ENCODE measurements at places on chromosomes 16 and 17. TPM values are rescaled to one million over a fixed set of nuclear protein-coding genes. Genes with fewer than 3 reads are reported as not detected.

DNA sequence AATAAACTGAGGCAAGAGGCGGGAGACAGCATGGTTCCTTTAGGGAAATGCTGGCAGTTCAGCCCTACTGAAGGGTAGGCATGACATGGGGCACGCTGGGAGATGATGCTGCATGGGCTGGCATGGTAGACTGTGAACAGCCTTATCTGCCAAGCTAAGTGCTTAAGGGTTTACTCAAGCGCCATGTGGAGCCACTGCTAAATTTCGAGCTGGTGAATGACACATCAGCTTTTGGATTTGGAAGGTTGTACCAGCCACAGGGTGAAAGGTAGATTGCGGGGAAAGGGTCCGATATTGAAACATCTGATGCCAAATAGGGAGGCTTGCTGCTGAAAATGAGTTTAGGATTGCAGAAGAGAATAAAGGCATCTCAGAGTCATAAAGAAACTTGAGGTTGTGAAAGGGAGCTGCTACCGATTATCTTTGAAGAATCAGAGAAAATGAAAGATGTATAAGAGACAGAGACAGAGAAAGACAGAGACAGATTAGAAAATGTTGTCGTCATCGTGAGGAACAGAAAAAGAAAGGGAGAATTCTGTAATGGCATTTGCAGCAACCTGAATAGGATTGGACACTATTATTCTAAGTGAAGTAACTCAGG, 16.3 kb downstream of the PIK3R5 start:
- no peak for DNase-seq

DNA sequence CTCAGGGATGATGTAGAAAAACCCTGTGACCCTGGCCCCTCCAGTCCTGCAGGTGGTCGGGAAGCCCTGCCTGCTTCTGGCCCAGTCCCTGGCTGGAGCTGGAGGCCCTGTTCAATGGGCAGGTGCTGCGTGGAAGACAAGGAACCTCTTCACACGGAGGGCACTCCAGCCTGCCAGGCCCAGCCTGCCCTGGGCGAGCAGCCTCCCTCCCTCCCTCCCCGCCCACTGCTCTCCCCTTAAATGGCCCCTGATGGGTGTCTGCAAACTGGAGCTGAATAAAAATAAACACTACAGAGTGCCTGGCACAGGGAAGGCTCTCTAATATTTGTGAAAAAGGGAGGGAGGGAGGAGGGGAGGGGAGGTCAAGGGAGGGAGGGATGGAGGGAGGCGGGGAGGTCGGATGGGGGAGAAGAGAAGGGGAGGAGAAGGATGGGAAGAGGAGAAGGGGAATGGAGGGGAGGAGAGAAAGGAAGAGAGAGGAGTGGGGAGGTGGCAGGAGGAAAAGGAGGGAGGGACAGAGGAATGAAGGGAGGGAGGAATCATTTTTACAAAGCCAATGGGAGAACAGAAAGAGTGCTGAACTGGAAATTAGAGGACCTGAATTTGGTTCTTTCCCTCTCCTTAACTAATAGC, 222.8 kb upstream of the TNRC6C start:
- peak; percentile 64 for DNase-seq

GRCh38 chr16:30728899-30729672, 19.1 kb upstream of the PHKG2 start:
- peak; percentile 83 for DNase-seq

- no peak for DNase-seq
Measured at GRCh38 chr17:31369266-31369665, 22.2 kb upstream of the RAB11FIP4 start.

- no peak for DNase-seq
Measured at GRCh38 chr16:4002121-4002520, 114.1 kb downstream of the ADCY9 start.

DNA sequence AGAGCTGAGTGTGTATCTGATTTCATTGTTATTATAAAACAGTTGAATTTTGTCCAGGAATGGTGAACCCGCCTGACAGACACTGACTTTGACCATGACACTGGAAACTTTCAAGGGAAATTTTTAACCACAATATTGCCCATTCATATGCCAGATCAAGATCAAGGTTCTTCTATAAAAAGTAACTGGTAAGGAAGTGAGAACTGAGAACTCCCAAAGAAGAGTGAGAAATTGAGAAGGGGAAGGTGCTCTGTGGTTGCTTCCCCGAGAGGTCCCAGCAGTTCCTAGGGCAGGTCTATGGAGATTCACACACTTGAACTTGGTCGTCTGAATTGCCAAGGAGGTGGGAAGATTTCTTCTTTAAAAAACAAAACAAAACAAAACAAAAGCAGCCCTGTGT, 27.3 kb downstream of the SLC6A4 start:
- no peak for DNase-seq

- no peak for DNase-seq
Measured at GRCh38 chr17:42475835-42476234, 17.2 kb downstream of the ATP6V0A1 start.

- no peak for DNase-seq
Measured at GRCh38 chr17:36198831-36199465, 2.4 kb upstream of the CCL3L1 start.

DNA sequence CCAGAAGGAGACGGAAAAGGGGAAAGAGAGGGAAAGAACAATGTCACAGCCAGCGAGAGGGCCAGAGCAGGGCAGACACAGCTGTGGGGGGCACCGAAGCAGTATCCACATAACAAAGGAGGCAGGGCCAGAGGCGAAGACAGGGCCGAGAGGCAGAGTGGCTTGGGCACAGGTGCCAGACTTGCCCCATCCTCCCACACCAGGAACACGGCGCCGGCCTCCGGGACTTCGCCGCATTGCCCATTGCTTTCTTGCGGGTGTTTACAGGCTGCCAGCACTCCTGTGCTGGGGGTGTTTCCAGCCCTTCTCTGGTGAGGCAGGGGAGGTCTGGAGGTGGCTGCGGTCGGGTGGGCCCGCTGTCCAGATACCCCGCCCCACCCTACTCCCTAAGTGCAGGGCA, 78.0 kb downstream of the ENGASE start:
- DNase-seq = no peak

GRCh38 chr16:46826631-46827030, 4.3 kb downstream of the C16orf87 start:
- DNase-seq = no peak

DNA sequence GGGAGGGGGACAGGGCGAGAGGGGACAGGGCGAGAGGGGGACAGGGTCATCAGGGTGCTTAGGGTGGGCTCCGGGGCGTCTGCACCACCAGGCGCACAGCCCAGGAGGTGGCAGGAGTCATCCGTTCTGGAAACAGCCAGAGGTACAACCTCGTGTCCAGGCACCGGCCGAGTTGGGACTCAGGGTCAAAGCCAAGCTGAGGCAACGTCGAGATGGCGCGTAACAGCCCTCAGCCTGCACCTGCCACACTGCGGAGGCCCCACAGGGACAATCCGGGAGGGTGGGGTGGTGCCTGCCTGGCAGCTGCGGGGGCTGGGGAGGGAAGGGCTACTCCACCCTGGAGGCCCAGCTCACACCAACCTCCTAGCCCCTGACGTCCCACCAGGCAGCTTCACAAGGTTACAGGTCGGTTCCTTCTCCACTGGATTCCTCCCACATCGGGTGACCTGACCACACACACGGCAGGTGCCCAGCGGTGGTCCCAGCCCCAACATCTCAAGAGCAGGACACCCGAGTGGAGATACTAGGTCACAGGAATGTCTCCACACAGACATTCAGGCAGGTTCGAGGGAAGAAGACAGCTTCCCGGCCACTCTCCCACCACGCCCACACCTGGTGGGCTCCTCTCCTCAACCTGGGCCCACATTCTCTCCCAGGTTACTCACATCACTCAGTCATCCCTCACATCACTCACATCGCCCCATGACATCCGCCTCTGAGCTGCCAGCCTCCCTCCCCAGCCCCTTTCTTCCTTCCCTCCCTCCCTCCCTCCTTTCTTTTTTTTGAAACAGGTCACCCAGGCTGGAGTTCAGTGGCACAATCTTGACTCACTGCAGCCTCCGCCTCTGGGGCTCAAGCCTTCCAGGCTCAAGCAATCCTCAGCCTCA, 47.3 kb downstream of the RPH3AL start:
- no peak for DNase-seq

GRCh38 chr17:75468291-75468754, 11.9 kb downstream of the TMEM94 start:
- DNase-seq = no peak

DNA sequence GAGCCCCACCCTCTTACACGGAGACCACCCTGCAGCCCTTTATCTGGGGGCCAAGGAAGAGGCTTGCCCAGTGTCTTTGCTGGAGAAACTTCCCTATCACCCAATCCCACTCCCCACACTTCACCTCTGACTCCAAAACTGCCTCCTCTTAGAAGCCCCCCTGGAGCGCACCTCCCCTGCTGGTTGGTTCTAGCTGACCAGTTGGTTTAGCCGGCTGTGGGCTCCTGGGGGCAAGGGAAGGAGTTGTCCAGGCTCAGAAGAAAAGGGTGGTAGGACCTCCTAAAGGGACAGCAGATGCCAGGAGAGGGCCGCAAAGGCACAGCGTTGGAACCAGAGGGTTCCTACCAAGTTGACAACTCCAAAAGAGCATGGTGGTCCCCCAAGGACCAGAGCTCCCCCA, 2.0 kb downstream of the BCAR1 start:
- no peak for DNase-seq

- no peak for DNase-seq
Measured at GRCh38 chr17:63675607-63676546, 24.0 kb downstream of the LIMD2 start.

DNA sequence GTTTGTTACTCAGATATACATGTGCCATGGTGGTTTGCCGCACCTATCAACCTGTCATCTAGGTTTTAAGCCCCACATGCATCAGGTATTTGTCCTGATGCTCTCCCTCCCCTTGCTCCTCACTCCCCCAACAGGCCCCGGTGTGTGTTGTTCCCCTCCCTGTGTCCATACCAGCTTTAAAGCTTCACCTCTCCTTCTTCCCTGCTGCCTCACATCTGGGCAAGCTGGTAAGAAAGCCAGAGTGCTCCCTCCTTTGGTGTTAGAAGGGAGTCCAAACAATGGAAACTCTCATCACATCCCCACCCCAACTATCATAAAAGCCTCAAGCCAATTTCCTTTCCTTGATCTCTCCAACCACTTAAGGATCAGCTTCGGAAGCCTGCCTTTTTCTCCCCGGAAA, 1115.6 kb upstream of the GOT2 start:
- no peak for DNase-seq

DNA sequence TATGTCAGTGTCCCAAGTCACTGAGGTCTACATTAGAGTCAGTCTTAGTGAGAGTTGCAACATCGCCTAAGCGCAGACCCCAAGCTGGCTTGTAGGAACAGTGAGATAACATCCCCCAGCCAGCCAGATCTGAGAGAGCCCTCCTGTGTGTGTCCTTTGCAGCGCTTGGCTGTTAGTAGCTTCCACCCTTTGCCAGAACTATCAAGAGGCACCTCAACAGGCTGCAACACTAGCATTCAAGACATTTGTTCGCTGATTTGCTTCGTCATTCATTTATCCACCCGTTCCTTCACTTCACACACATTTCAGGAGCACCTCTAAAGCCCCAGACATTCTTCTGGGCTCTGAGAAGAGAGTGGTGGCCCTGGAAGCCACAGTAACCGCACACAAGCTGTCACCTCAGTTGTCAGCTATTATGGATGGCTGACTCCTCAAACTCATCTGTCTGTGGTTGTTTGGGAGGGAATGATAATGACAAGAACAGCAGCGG, 289.6 kb downstream of the WWOX start:
- no peak for DNase-seq

DNA sequence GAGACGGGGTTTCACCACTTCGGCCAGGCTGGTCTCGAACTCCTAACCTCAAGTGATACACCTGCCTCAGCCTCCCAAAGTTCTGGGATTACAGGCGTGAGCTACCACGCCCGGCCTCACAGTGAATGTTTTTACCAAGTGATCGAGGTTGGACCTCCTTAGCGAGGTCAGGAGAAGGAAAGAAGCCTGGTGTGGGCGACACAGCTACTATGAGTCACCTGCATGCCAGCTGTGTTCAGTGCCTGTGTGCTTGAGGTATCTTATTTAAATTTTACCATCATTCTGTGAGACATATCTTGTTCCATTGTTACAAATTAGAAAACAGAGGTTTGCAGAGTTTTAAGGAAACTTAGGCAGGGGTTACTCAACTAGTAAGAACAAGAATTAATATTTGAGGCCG, 174.8 kb upstream of the DYNLRB2 start:
- DNase-seq = no peak

GRCh38 chr16:2783581-2784357, 3.6 kb downstream of the PRSS33 start:
- peak; percentile 71 for DNase-seq

DNA sequence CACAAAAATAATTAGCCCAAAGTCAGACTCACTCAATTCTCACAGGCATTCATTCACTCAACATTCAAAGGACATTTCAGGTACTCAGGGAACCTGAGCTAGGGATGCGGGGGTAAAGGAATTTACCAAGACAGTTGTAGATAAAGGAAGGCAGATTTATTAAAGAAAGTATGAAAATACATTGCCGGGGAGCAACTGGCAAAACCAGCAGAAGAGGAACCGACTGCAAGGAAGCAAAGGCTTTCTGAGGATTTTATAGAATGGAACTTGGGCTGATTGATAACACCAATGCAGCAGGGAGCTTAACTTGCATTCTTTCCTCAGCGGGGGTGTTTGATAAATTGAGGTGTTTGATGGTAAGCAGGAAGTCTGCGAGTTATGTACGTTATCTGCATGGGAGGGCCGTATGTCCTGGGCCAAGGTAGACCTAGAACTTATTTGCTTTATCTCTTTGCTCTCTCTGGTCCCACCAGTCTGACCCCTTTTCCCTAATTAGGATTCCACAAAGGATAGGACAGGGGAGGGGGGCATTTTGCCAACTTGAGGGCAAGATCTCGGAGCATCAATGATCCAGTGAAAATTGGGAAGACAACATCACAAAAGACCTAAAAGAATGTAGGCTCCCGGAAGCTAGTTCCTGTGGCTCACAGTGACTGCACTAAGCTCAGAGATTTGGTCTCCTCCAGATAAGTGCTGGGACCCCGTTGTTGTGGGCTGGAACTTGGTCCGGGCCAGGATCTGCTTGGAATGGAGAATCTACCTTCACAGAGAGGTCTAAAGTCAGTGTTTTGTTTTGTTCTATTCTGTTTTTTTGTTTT, 5.8 kb upstream of the MT3 start:
- peak; percentile 47 for DNase-seq

GRCh38 chr16:3508736-3509135, 7.9 kb downstream of the CLUAP1 start:
- peak; percentile 41 for DNase-seq

The HAP1 gene
- 0.13 TPM for total RNA-seq

The KRT32 gene
- total RNA-seq = not detected

The KRT222 gene
- 0.26 TPM for total RNA-seq

The PRSS53 gene
- 1.2 TPM for total RNA-seq

The HSPB9 gene
- total RNA-seq = not detected

The DNAI2 gene
- not detected for total RNA-seq

The CA5A gene
- total RNA-seq = not detected

The MT4 gene
- total RNA-seq = not detected

The NOTUM gene
- total RNA-seq = not detected
